ENCODE measurements at places on chromosomes 7 and 10.

DNA sequence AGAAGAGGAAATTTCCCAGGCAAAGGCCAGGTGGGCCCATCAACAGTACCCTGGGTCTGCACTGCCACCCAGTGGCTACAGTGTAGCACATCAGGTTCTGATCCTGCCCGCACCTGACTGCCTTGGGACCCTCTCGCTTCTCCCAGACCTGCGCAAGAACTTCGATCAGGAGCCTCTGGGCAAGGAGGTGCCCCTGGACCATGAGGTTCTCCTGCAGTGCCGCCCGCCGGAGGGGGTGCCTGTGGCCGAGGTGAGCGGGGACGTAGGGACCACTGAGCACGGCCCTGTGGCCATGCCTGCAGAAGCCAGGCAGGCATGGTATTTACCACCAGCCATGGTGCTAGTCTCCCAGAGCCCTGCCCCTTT lies 33.9 kb upstream of the SLC29A3 start:
- DNase-seq: no peak

DNA sequence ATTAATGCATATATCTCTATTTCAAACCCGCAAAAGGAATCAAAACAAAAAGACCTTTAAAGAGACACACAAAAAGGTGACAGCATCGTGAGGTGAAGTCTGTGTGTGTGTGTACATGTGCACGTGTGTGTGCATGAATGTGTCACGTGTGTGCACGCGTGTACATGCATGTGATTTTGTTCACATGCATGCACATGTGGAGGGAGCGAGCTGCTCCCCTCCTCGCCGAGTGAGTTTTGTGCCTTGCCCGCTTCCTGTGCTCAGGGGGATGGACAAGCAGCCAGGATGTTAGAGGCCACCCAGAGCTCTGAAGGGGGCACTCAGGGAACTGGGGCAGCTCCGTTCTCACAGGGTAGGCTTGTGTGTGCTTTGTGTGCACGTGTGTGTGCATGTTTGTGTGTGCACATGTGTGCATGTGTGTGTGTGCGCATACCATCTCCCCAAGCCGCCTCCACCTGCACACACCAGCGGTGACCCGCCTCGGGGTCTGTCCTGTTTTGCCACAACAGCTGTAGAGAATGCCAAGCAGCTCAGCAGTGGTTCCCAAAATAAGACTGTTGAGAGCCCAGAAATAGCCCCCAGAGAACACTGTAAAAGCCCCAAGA lies 191.2 kb downstream of the PTPRN2 start:
- no peak for DNase-seq

DNA sequence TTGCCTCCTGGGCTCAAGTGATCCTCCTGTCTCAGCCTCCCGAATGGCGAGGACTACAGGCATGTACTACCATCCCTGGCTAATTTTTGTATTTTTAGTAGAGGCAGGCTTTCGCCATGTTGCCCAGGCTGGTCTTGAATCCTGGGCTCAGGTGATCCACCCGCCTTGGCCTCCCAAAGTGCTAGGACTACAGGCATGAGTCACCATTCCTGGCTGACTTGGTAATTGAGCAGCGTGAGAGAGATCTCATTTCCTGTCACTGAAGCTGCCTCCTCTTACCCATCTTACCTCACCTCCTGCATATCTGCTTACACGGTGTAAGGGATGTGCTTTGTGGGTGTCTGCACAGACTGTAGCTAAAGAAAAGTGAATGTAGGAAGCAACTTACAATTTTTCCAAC lies 9.7 kb downstream of the IFIT3 start:
- DNase-seq: no peak

GRCh38 chr7:38280000-38280399 lies 6.6 kb upstream of the TARP start:
- no peak for DNase-seq

DNA sequence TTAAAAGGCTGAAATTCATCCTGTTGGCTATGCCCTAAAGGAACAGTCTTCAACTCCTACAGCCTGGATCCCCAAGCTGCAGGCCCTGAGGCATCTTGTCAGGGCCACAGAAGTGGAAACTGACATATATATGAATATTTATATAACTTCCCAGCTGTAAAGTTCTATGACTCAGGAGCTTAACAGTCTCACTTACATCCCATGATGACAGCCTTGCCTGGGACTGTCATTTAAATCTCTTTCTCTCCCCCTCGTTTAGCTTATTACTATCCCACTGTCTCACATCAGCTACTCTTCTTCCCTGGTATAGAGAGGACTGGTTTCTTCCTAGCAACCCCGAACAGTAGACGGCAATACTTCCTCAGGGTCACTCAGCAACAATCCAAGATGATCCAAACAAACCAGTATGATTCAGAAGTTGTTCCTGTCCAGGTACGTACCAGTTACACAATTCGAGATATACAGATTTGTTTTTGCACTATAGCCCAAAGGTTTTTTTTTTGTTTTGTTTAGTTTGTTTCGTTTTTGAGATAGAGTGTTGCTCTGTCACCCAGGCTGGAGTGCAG lies 22.7 kb downstream of the KIAA1549 start:
- DNase-seq: no peak

DNA sequence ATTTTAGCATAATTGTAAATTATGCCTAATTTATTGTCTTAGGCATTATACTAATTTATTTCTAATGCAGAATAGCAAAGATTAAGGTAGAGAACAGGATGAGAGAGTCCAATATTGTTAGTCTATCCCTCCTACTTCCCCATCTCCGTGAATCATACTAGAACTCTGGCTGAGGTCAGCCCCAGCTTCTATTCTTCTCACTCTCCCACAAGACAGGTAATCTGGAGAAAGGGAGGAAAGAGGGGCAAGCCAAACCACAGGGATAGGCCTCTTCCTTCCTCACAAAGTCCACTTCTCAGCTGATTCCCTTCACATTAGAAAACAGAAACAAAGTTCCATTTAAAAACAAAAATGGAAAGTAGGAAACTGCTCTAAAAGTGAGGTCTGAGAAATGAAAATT lies 117.5 kb upstream of the LAMB4 start:
- DNase-seq: no peak

- DNase-seq: no peak
These were observed 883 bp downstream of the SPAG6 start for GRCh38 chr10:22346096-22346661.
